ENCODE measurements at places on chromosomes 2 and 18. TPM values are rescaled to one million over a fixed set of nuclear protein-coding genes. Genes with fewer than 3 reads are reported as not detected.

Gene KCNS3
- total RNA-seq: 10.9 TPM

Gene CCDC88A
- total RNA-seq: 406 TPM

Gene DNAH6
- total RNA-seq: 2.5 TPM

Gene STPG4
- total RNA-seq: not detected

Gene MATN3
- total RNA-seq: 0.93 TPM

Gene CDK15
- total RNA-seq: 1.7 TPM

Gene KCNG2
- 1.9 TPM for total RNA-seq

Gene FBXO11
- 149 TPM for total RNA-seq

Gene MYO3B
- 9.1 TPM for total RNA-seq

Gene LYG1
- 1.5 TPM for total RNA-seq

Gene MTLN
- 18.3 TPM for total RNA-seq

Gene GAD1
- 25.1 TPM for total RNA-seq

Gene TMEM185B
- total RNA-seq: 23.6 TPM

Gene AQP12B
- total RNA-seq: not detected

Gene TFCP2L1
- 1.1 TPM for total RNA-seq

Gene SLC9A2
- 0.49 TPM for total RNA-seq

Gene PPP1R7
- 30.5 TPM for total RNA-seq

Gene GPR155
- 7.9 TPM for total RNA-seq

Gene COL3A1
- 7,166 TPM for total RNA-seq

Gene MCM6
- 28.8 TPM for total RNA-seq

Gene SLC9A4
- 0.55 TPM for total RNA-seq

Gene IFIH1
- total RNA-seq: 7.0 TPM

Gene VWC2L
- total RNA-seq: 11.5 TPM

Gene KCNK3
- total RNA-seq: 40.4 TPM

Gene REG3G
- not detected for total RNA-seq

Gene KLHL41
- total RNA-seq: 209 TPM

Gene GPR45
- not detected for total RNA-seq

Gene HJURP
- 9.8 TPM for total RNA-seq

Gene PLEK
- 7.2 TPM for total RNA-seq

Gene VAMP5
- 10.7 TPM for total RNA-seq

Gene C18orf54
- 11.0 TPM for total RNA-seq

Gene SP3
- 183 TPM for total RNA-seq

Gene OLA1
- 68.4 TPM for total RNA-seq

Gene GYPC
- 29.0 TPM for total RNA-seq

Gene BOK
- total RNA-seq: 17.0 TPM

Gene LOXL3
- 22.8 TPM for total RNA-seq

Gene HOXD10
- 0.16 TPM for total RNA-seq

Gene ANO7
- 1.4 TPM for total RNA-seq

Gene POTEI
- 0.22 TPM for total RNA-seq

Gene XIRP2
- 7.5 TPM for total RNA-seq

Gene ACKR3
- total RNA-seq: 26.8 TPM

Gene CCDC68
- 14.3 TPM for total RNA-seq

Gene MEIS1
- 159 TPM for total RNA-seq

Gene SIX3
- total RNA-seq: 35.2 TPM

Gene DLX1
- total RNA-seq: 0.88 TPM

Gene GLI2
- 7.8 TPM for total RNA-seq

Gene C2orf76
- 19.1 TPM for total RNA-seq
